Ascending aorta (tissue), 2 donors: ENCODE measurements at places on chromosomes 1 and 21.
A peak's percentile ranks its signal among the peaks of the same experiment; 100 is the strongest.

DNA sequence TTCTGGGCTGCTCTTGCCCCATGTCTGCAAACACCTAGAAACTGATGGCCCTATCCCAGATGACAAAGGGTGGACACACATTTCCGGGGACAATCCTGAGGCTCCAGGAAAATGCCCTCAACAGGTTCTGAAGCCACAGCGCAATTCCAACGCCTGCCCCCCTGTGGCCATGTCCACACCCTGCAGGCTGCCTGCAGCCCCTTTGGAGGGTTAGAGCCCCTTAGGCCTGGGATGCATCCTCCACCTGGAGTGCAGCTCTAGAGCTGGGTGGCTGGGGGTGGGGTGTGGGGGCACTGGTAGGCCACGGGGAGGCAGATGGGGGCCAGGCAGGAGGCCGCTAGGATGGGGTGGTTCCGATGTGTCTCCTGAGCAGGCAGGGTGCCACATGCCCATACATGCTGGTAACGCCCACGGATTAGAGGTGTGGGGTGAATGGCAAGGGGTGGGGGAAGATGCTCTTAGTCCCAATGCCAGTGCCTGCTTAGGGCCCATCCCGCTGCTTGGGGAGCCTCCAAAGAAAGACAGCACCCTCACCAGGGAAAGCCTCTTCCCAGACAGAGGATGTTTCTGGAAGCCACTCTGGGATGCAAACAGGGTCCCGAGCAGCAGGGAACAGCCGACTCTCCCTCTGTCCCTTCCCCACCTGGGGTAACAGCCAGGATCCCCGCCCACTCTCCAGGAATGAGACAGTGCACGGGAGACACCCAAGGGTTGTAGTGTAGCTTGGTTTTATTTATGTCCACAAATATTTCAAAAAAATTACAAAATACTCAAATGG is 34.0 kb downstream of the SLC45A1 start:
- H3K27ac ChIP-seq: peak overlapping the region; percentile 81
- no peak for DNase-seq
- H3K4me3 ChIP-seq: no peak overlapping the region
- peaks cover 25% of the 10 kb centered on the region for H3K4me1 ChIP-seq
- no peaks in the 10 kb centered on the region for H3K27me3 ChIP-seq

GRCh38 chr21:14099570-14099969 is 111.2 kb downstream of the LIPI start:
- no peak overlapping the region for H3K4me3 ChIP-seq
- H3K4me1 ChIP-seq: no peaks in the 10 kb centered on the region
- DNase-seq: no peak
- H3K27me3 ChIP-seq: no peaks in the 10 kb centered on the region
- H3K27ac ChIP-seq: no peak overlapping the region

- peaks cover 10% of the 10 kb centered on the region for H3K27me3 ChIP-seq
- H3K4me1 ChIP-seq: no peaks in the 10 kb centered on the region
- H3K36me3 ChIP-seq: no peaks in the 10 kb centered on the region
Measured at GRCh38 chr1:39788426-39788757, 273 bp downstream of the BMP8B start.

DNA sequence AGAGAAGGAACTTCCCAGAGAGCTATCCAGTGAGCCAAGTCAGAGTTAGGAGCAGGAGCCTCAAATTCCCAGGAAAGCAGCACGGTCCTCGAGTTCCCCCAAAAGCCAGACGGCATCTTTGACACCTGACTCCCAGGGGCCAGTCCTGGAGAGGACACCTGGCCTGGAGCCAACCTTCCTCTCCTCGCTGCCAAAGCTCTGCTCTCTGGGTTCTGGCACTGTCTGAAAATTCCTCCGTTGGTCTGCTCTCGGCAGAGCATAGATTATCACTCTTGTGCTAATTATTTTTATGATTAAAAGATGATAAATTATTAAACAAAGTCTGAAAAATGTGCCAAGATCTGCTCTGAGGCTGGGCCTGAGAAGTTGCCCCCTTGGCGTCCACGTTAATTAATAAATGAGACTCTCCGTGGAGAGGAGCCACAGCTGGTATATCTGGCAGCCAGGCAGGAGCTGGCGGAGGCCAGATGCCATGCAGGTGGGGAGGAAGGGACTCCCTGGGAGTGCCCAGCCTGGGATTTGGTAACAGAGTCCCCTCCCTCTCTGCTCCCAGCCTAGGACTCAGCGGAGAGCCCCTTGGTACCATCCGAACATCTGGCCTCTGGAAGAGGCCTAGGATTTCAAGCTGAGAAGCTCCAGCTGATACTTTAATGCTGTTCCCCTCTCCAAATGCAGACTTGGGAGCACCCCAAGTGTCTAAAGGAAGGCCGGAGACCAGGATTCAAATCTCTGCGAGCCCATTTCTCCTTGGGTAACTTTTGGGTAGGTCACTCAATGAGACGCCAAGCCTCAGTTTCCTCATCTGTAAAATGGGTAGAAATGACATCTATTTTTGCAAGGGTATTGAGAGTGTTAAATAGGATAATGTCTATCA is 163.7 kb upstream of the POU3F1 start:
- no peaks in the 10 kb centered on the region for H3K27me3 ChIP-seq
- no peak for DNase-seq
- H3K27ac ChIP-seq: no peak overlapping the region
- no peaks in the 10 kb centered on the region for H3K4me1 ChIP-seq

DNA sequence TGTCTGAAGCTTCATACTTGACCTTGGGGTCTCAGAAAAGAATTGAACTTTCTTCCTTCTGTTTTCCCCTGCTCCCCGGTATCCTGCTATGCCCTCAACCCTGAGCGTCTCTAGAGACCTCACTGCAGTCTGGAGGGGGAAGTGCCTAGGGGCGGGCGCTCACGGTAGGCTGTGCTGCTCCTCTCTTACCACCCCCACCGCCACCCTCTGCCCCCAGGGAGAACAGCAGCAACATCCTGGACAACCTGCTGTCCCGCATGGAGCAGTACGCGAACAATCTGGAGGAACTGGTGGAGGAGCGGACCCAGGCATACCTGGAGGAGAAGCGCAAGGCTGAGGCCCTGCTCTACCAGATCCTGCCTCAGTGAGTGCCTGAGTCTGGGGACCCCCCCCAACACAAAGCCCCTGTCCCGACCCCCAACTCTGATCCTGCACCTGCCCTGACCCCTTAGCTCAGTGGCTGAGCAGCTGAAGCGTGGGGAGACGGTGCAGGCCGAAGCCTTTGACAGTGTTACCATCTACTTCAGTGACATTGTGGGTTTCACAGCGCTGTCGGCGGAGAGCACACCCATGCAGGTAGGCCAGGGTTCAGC is 10.3 kb downstream of the NPR1 start:
- no peak overlapping the region for H3K4me3 ChIP-seq
- H3K4me1 ChIP-seq: peaks cover 4% of the 10 kb centered on the region
- peaks cover 73% of the 10 kb centered on the region for H3K36me3 ChIP-seq
- H3K27ac ChIP-seq: peak overlapping the region; percentile 47
- no peaks in the 10 kb centered on the region for H3K27me3 ChIP-seq
- DNase-seq: no peak

GRCh38 chr1:181129771-181130606 is 41.5 kb downstream of the IER5 start:
- no peaks in the 10 kb centered on the region for H3K27me3 ChIP-seq
- no peak overlapping the region for H3K4me3 ChIP-seq
- H3K36me3 ChIP-seq: no peaks in the 10 kb centered on the region

- no peaks in the 10 kb centered on the region for H3K27me3 ChIP-seq
- no peak for DNase-seq
- no peaks in the 10 kb centered on the region for H3K36me3 ChIP-seq
- H3K27ac ChIP-seq: no peak overlapping the region
Measured at GRCh38 chr1:2103266-2103900, 53.2 kb downstream of the PRKCZ start.

GRCh38 chr21:42570362-42570761 is 56.7 kb downstream of the SLC37A1 start:
- H3K36me3 ChIP-seq: peaks cover 25% of the 10 kb centered on the region
- no peaks in the 10 kb centered on the region for H3K27me3 ChIP-seq
- no peak for DNase-seq
- no peaks in the 10 kb centered on the region for H3K4me1 ChIP-seq
- no peak overlapping the region for H3K4me3 ChIP-seq
- no peak overlapping the region for H3K27ac ChIP-seq

DNA sequence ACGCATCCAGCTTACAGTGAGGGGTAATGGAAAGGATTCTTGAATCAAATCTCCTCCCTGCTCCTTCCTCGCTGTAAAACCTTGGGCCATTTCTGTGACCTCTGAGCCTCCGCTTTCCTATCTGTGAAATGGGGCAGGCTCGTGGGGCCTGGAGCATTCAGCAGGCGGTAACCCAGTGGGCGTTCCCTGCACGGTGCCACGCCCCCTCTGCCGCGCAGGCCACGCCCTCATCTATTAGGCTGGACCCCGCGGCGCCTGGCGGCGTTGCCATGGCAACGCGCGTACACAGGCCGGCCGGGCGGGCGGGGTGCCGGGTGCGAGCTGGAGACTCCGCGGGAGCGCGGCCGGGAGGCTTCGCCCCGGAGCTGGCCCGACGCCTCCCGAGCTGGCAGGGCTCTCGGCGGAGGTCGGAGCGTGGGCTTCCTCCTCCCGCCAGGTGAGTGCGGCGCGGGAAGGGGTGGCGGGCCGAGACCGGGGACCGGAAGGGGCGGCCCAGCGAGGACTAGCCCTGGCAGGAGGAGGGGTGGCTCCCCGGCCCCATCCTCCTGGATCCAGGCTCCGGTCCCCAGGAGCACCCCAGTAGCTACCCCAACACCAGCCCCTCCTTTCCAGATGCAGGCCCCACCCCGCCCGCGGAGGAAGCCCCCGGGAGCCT is at the start of gene FHAD1:
Gene FHAD1, plus strand, starts transcription at position 264 of the 655 bp plus-strand sequence. CDS start 4,562 bp downstream, outside the sequence.
- H3K4me3 ChIP-seq: peak within 1 kb of the TSS; percentile 42
- no peaks in the 10 kb centered on the region for H3K36me3 ChIP-seq
- H3K27me3 ChIP-seq: no peaks in the 10 kb centered on the region
- no peak for DNase-seq
- peaks cover 3% of the 10 kb centered on the region for H3K4me1 ChIP-seq

- no peaks in the 10 kb centered on the region for H3K4me1 ChIP-seq
- H3K27ac ChIP-seq: no peak overlapping the region
- no peak for DNase-seq
Measured at GRCh38 chr1:116794804-116795481, 40.7 kb downstream of the CD2 start.

DNA sequence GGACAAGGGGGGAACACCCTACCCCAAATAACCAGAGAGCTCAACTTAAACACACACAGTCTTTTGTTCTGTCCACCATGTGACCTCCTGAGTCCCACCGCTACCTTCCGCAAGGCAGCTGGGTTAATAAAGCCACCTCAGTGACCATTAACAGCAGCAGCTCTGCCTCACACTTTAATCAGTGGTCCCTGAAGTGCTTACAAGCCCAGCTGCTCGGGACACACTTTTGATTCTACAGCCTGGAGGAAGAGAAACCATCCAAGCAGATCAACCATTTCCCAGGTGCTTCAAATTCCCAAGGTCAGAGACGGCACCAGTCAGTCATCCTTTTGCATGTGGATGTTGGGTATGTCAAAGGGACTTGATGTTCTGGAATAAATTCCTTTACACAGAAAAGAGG is 70.1 kb downstream of the KCNJ15 start:
- no peaks in the 10 kb centered on the region for H3K4me1 ChIP-seq
- no peak for DNase-seq
- H3K27ac ChIP-seq: no peak overlapping the region
- no peak overlapping the region for H3K4me3 ChIP-seq
- no peaks in the 10 kb centered on the region for H3K36me3 ChIP-seq

GRCh38 chr1:4027492-4028138 is 127.5 kb upstream of the C1orf174 start:
- no peaks in the 10 kb centered on the region for H3K27me3 ChIP-seq
- H3K27ac ChIP-seq: no peak overlapping the region
- DNase-seq: no peak
- H3K4me3 ChIP-seq: no peak overlapping the region

DNA sequence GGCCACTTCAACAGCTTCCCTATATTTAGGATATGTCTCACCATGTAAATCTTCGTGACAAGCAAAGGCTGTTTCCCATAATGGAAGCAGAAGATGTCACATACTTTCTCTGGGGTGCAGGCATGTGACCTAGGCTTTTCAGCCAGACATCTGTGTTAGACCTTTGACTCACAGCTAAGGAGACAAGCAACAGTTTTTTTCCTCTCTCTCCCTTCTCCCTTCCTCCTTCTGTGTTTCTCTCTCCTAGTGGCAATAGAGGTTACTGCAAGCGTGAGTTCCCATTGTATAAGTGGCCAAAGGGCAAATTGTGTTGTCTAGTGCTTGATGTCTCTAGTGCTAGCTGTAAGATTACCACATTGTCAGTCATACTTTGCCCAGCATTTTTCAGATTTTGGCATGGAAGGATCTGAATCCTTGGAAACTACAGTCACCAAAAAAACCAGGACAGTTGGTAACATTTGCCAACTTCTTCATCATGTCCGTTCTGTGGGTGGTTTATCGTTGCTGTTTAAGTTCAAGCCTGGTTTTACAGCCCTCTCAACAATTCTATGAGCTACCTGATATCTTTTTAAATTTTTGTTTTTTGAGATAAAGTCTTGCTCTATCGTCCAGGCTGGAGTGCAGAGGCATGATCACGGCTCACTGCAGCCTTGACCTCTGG is 44.4 kb upstream of the RABGAP1L start:
- no peaks in the 10 kb centered on the region for H3K27me3 ChIP-seq
- no peak overlapping the region for H3K4me3 ChIP-seq
- no peak for DNase-seq
- H3K36me3 ChIP-seq: no peaks in the 10 kb centered on the region
- H3K4me1 ChIP-seq: no peaks in the 10 kb centered on the region
- no peak overlapping the region for H3K27ac ChIP-seq

GRCh38 chr1:92975551-92976232 is 14.4 kb upstream of the DIPK1A start:
- H3K27me3 ChIP-seq: no peaks in the 10 kb centered on the region
- no peak overlapping the region for H3K4me3 ChIP-seq
- DNase-seq: no peak
- H3K4me1 ChIP-seq: no peaks in the 10 kb centered on the region
- H3K27ac ChIP-seq: no peak overlapping the region

DNA sequence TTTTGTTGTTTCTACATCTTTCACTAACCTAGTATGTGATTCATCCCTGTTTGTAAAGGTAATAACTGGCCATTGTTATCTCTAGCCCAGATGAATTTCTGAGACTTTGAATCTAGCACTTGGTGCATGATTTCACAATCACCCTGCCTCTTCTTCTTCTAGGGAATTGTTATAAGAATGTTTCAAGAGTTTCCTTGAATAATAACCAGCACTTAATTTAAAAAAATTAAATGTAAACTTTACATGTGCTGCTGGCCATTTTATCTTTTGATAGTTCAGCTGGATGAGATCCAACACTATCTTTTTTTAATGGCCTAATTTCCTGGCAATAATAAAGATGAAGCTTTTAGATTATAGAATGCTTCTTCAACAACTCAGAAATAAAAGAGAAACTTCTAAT is 31.8 kb downstream of the UBE2U start:
- no peak for DNase-seq
- H3K27ac ChIP-seq: no peak overlapping the region
- no peak overlapping the region for H3K4me3 ChIP-seq
- H3K36me3 ChIP-seq: no peaks in the 10 kb centered on the region

DNA sequence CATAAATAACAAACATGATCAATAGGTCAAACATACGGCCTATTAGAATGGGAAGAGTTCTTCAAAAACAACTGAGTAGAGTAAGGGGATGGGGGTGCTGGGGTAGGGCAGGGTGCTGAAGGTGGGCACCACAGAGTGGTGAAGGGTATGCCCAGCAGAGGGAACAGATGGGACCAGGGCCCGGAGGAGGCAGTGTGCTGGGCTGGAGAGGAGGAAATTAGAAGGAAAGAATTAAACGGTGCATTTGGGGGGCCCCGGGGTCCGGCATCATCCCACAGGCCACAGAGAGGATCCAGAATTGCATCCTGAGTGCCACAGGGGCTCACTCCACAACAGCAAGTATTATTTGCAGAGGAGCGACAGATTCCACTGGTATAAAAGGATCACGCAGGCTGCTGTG is 94.5 kb downstream of the GLIS1 start:
- no peak overlapping the region for H3K27ac ChIP-seq
- no peaks in the 10 kb centered on the region for H3K4me1 ChIP-seq
- peak; percentile 25 for DNase-seq
- H3K36me3 ChIP-seq: no peaks in the 10 kb centered on the region
